CD4-positive, alpha-beta T cell treated with Interleukin-12 subunit alpha and Interleukin-12 subunit beta, for 1 hour (primary cell): ENCODE measurements at places on chromosomes 12 and 14.

GRCh38 chr12:18139254-18139653, 49.3 kb upstream of the RERGL start:
- DNase-seq = no peak

GRCh38 chr12:113392988-113393579, 10.6 kb downstream of the SDS start:
- no peak for DNase-seq

DNA sequence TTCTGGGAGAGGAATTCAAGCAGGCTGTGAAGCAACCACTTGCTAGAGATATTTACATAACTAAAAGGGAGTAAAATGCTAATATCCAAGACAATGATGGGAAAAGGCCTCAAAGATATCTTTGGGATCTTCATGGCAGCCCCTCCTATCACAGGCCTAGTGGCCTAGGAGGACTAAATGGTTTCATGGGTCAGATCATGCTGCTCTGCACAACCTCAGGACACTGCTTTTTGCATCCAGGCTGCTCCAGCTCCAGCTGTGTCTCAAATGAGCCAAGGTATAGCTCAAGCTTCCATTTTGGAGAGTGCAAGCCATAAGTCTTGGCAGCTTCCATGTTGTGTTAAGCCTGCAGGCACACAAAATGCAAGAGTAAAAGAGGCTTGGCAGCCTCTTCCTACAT, 195.6 kb upstream of the SSTR1 start:
- DNase-seq = no peak

- DNase-seq = peak; percentile 66
These were observed 1.3 kb downstream of the ARHGEF40 start for GRCh38 chr14:21071225-21072030.

GRCh38 chr14:86083616-86084015, 553.7 kb downstream of the FLRT2 start:
- no peak for DNase-seq

DNA sequence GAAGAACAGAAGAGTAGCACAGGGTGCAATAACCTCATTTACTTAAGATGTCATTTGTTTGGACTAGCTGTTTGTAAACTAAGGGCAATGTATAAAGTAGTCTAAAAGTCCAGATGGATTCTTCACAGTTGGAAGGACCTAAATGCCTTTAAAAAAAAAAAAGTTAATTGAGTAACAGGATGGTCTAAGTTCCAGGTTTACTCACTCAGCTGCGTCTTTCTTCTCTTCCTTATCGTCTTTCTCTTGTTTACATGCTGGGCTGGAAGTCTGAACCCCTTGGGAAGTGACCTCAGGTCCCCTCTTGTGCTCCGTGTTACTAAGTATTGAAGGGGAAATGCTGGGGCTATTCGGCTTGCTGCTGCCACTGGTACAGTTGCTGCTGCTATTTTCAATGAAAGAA, 82.5 kb downstream of the SH2B3 start:
- no peak for DNase-seq

GRCh38 chr14:105385698-105386365, 12.5 kb upstream of the TEX22 start:
- no peak for DNase-seq

- DNase-seq = no peak
These were observed 7.4 kb downstream of the GLIPR1L1 start for GRCh38 chr12:75341873-75342272.

DNA sequence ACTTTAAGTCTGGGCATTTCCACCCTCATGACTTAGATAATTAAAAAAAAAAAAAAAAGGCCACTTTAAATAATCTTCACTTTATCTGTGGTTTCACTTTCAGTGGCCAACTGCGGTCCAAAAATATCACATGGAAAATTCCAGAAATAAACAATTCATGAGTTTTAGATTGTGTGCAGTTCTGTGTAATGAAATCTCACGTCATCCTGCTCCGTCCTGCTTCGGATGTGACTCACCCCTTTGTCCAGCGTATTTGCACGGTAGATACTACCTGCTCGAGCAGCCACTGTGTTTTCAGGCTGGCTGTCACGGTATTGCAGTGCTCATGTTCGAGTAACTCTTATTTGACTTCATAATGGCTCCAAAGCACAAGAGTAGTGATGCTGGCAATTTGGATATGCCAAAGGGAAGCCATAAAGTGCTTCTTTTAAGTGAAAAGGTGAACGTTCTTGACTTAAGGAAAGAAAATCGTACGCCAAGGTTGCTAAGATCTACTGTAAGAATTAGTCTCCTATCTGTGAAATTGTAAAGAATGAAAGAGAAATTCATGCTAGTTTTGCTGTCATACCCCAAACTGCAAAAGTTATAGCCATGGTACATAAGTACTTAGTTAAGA, 2.4 kb downstream of the E2F7 start:
- DNase-seq = no peak

GRCh38 chr12:4271717-4272423, 1.7 kb upstream of the CCND2 start:
- DNase-seq = peak; percentile 93

DNA sequence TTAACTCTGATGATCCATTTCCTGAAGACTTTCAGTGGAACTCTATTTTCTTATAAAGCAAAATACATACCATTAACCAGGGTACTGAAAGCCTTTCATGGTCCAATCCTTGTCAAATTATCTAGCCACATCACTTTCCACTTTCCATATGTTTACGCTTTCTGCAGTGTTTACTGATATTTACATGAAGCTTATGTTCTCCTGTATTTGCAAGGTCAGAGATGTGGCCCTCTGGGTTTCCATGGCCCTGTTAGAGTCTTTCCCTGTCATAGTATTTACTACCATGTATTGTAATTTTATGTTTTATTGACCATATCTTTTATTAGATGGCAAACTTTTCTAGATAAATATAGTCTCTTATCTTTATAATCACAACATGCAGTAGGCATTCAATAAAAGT, 23.5 kb upstream of the IGF1 start:
- no peak for DNase-seq

- DNase-seq = no peak
These were observed 57.3 kb upstream of the NOVA1 start for GRCh38 chr14:26655128-26655527.

DNA sequence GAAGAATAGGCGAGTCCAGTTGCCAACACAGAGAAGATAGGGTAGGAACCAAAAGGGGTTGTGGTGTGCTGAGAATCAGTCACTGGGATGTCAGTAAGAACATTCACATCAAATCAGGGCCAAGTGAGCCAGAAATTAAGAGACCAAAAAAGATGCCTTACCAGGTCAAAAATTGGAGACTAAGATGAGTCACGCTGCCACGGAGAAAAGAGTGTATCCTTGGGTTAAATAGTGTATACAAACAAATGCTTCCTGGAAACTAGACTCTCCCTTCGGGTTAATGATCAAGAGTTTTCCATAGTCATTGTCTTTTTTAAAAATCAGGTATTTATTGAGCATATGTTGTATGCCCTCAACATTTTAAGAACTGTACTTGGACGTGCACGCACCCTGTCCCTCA, 45.2 kb upstream of the BAZ1A start:
- DNase-seq = no peak

GRCh38 chr12:109296431-109296830, 12.7 kb downstream of the FOXN4 start:
- no peak for DNase-seq

GRCh38 chr12:59847127-59847526, 251.3 kb downstream of the SLC16A7 start:
- DNase-seq = no peak

GRCh38 chr14:99575043-99576023, 28.7 kb downstream of the CCDC85C start:
- DNase-seq = no peak
